SIG-M5 (cell line): ENCODE measurements at places on chromosomes 5 and 9.

GRCh38 chr5:126613941-126614592 lies 13.3 kb downstream of the PHAX start:
- no peak for DNase-seq

DNA sequence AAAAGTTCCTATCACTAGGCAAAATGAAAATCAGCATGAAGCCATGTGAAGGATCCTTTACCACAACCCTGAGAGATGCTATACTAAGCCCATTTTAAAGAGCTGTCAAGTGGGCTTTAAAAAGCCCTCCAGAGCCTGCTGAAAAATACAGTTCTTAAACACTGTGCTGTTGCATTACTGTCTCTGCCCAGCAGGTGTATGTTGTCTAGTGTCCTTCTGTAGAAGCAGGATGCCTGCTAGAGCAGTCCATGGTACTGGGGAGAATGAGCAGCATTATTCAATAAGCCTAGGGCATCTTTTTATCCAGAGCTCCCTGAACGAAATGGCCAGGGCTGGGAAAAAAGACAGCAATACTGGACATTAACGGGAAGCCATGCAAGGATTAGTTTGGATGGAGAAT lies 126.2 kb upstream of the PLCXD3 start:
- DNase-seq = no peak

DNA sequence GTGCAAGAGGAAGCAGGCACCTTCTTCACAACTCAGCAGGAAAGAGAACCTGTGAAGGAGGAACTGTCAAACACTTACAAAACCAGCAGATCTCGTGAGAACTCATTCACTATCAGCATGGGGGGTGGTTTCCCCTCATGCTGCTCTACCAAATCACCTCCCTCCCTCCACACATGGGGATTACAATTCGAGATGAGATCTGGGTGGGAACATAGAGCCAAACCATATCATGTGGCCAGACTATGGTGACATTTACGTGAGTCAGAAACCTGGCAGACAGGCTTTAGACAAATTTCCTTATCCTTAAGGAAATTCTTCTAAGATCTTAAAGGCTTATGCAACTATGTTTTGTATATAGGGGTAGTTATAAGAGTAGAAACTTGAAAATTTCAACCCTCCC lies 8.7 kb upstream of the AOPEP start:
- no peak for DNase-seq

GRCh38 chr9:29214154-29214689 lies 1640.9 kb upstream of the C9orf72 start:
- DNase-seq = no peak

GRCh38 chr5:157732596-157733262 lies 1.5 kb downstream of the THG1L start:
- DNase-seq = no peak

DNA sequence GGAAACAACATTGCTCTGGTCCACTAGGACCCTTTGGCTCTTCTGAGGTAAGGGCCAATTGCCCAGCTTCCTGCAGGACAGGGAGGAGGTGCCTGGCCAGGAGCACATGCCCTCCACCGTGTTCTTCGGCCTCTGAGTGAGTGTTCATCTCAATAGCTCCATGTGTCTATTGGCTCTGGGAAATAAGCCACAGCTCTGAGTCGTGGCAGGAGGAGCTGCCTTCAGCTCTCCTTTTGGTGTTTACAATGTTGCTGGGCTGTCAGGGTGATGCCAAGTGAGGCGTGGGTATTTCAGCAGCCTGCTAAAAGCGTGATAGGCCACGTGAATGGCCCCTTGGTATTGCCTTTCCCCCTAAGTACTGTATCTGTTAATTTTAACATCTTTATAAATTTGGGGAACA lies 26.6 kb downstream of the GADD45G start:
- DNase-seq = no peak

DNA sequence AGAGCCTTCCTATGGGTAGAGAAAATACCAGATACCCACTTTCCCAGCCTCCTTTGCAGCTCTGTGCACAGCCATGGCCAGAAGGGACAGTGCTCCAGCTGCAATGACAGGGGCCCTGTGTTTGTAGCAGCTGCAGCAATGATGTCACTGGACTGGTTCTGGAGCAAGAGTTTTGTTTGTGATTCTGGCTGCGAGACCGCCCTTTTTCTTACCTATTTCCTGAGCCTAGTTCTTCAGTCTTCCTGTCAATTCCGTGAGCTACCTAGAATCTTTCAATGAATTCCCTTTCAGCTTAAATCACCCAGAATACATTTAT lies 10.0 kb upstream of the BOD1 start:
- no peak for DNase-seq

DNA sequence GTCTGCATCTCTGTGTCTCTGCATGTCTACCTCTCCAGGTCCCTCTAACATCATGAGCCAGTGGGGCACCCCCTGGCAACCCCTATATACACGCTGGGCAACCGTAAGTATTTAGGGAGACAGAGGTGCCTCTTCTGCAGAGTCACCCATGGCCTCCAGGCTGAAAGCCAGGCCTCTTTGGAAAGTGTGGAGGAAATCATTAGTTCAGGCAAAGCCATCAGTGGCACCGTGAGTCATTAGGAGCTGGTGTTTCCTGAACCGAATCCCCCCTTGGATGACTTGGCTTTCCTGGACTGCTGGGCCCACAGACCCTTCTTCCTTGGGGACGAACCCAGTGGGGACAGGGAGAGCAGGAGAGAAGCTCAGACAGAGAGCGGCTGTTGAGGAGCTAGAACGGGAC lies 174.8 kb downstream of the OLFM1 start:
- no peak for DNase-seq

GRCh38 chr5:23614422-23614821 lies 107.0 kb downstream of the PRDM9 start:
- DNase-seq = no peak

- no peak for DNase-seq
These were observed 8.7 kb downstream of the CCL21 start for GRCh38 chr9:34701023-34701768.

- no peak for DNase-seq
These were observed 67.4 kb downstream of the KLF9 start for GRCh38 chr9:70347046-70347445.

DNA sequence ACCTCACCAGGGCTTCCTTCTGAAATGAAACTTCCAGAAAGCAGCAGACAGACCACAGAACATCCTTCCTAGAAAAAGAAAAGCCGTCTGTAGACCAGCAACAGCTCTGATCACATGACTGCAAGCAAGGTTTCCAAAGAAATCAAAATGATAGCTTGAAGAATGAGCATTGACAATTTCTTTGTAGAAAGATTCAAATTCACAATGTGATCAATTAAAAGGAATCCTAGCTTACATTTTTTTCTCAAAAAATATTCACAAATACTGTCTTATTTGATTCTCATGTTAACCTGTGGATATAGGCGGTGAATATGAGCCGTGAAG lies 144.9 kb downstream of the MTX3 start:
- no peak for DNase-seq

DNA sequence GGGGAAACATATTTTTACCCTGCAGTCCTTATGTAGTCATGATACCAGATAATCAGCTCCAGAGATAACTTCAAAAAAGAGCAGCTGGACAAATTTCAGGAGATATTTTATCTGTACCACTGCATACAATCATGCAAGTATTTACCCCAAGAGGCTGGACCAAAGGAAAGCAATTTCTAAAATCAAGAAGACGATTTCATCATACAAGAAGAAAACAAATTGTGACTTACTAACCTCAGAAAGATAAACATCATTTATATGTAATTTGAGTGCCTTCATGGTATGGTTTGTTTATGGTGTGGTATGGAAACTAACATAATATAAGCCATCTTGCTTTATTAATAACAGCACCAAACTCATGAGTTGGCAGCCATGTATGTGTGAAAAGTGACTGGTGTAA lies 603.6 kb downstream of the PSAT1 start:
- DNase-seq = no peak

GRCh38 chr9:131657037-131657377 lies 82.9 kb downstream of the RAPGEF1 start:
- DNase-seq = no peak

- DNase-seq = no peak
These were observed 61.6 kb upstream of the GNE start for GRCh38 chr9:36319806-36320205.

- no peak for DNase-seq
These were observed 304.2 kb downstream of the ENC1 start for GRCh38 chr5:74336297-74336696.

DNA sequence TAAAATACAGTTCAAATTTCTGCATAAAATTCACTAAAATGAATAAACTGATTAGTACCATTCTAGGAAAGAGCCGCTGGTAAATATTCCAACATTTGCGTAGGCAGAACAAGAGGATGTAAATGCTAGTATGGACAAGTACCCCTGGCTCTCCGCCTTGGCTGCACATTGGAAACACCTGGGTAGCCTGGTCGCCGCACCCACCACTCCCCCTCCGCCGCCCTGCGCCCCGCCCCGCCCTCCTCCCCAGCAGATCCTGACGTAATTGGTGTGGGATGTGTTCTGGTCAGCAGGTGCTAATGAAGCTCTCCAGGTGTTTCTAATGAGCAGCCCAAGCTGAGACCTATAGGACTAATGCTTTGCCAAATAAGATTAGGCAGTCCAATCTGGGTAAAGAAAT lies 225.7 kb downstream of the FRMD3 start:
- DNase-seq = no peak

GRCh38 chr5:132905938-132906337 lies 32.5 kb downstream of the LEAP2 start:
- no peak for DNase-seq

- no peak for DNase-seq
These were observed 32.5 kb upstream of the FAM174A start for GRCh38 chr5:100502684-100503083.

GRCh38 chr5:111277061-111277460 lies 52.9 kb downstream of the CAMK4 start:
- no peak for DNase-seq

DNA sequence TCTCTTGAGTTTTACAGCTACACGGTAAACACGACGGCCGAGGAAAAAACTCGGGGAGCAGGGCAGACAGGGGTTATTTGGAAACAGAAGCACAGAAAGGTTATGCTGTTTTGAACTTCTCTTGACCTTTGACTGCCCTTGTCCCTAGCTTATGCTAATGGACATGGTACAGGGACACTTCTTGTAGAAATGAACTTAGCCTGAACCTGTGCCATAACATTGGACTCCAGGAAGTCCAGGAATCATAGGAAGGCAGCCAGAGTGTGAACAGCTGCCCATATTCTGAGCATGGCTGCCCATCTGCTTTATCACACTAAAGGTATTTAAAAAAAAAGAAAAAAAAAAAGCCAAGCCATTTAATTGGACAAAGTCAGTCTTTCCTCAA lies 46.1 kb downstream of the NR6A1 start:
- DNase-seq = no peak

DNA sequence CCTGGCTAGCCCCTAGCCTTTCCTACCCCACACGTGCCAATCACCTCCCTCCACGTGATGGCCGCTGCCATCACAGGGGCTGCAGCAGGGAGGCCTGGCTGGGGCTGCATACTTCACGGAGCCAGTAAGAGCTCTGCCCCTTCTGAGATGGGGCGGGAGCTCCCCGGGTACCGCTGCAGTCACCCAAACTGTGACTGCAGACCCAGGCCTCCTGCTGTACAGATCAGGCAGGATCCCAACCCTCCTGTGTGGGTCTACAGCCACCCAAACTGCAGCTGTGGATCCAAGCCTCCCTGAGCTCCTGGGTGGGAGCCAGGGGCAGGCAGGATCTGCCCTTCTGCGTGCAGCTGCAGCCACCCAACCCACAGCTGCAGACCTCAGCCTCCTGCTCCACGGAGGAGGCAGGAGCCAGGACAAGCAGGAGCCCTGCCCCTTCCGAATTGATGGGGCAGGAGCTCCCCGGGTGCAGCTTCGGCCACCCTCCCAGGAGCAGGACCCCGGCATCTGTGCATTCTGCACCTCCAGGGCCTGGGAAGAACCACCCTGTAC lies 3.2 kb upstream of the BTNL9 start:
- no peak for DNase-seq

DNA sequence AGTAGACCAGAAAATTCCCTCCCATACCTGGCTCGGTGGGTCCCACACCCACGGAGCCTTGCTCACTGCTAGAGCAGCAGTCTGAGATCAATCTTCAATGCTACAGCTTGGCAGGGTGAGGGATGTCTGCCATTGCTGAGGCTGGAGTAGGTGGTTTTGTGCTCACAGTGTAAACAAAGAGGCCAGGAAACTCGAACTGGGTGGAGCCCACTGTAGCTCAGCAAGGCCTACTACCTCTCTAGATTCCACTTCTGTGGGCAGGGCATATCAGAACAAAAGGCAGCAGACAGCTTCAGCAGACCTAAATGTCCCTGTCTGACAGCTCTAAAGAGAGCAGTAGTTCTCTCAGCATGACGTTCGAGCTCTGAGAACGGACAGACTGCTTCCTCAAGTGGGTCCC lies 5.6 kb upstream of the GZMA start:
- no peak for DNase-seq

DNA sequence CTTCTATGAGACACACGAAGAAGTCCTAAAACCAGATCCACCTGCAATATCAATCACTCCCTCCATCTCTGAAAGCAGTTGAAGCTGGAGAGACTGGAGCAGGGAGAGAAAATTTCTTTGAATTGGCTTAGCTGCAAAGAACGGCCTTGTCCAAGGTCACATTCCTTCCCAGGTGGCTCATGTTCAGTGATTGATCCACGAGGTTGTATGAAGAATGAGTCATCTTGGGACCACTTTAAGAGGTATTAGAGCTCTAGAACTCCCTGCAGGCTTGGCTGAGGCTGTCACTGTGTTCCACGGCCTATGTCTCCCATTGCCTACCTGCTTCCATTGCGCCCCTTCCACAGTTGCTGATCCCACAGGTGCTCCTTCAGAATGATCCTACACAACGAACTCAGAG lies 68.2 kb downstream of the HMHB1 start:
- DNase-seq = no peak

GRCh38 chr9:98869866-98870265 lies 62.4 kb downstream of the GALNT12 start:
- no peak for DNase-seq

DNA sequence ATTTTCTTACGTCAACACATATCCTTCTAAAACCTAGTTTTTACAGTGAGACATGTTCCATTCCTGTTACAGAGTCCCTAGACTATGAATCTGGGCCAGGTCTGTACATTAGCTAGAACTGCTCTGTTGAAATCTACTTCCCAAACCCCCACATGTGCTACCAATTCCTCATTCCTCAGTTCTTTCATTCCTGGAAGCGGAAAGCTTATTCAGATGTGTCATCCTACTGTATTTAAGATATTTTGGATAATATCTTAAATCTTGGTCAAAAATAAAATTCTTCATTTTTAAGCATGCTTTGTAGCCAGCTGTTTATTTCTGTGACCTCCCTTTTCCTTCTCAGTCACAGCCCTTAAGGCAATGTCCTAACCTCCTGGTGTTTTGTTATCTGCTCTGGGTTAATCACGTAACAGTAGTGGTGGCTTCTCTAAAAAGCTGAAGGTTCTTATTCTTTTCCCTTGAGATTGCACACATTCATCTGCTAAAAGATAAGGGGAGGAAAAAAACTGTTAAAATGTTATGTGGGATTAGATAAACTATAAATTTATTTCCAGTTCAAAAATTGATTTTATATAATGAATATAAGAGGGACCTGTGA lies 35.6 kb downstream of the GLRX start:
- DNase-seq = no peak

GRCh38 chr9:127384901-127385300 lies 12.1 kb upstream of the SLC2A8 start:
- no peak for DNase-seq

- no peak for DNase-seq
These were observed 1.3 kb downstream of the ERBIN start for GRCh38 chr5:65927503-65928321.
